Activated CD4-positive, alpha-beta T cell treated with anti-CD3 and anti-CD28 coated beads, Interleukin-10, Interleukin-2, amounts not matched to agents 100 ng/mL and 50 ng/mL, durations not matched to agents 16 hours and 8 hours (primary cell): ENCODE measurements at places on chromosomes 7 and 10.

- DNase-seq: no peak
Measured at GRCh38 chr10:80537086-80537735, 491 bp upstream of the SH2D4B start.

DNA sequence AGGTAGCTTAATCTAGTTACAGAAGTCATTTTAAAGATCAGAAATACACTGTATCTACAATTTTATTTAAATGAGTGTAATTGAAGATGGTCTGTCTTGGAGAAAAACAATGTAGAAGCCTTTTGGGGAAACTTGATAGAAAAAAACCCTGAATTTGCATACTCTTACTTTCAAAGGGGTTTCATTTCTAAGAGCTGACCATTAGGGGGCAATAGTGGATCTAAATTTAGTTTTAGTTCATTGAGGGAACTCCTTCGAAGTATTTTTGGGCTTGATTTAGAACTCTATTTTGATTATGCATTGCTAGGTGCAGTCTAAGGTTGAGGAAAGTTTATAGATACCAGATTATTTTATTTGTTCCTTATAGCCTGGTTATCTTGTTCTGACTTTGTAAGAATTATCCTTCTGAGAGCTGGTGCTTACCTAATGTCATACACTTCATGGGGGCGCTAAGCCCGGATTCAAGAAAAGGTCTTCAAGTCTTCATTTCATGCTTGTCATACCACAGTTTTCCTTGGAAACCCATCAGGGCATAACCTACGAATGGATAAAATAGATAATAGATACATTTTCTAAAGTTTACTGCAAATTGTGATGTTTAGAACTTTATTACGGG lies 69.1 kb upstream of the MXI1 start:
- peak; percentile 71 for DNase-seq

DNA sequence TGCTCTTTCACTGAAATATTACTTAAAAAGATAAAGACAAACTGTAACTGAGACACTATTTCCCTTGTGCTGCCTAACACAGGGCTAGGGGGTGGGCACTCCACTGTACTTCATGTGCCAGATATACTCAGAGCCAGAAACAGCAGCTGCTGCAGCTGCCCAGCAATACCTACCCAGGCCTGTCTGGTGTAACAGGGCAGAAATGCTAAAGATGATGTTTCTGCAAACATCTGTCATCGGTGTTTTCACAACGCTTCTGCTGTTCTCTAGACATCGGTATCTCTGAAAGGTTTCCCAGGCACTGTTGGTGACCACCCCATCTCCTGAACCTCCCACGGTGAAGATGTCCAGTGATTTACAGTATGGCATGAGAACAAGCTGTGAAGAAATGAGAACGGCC lies 42.7 kb downstream of the LAMB1 start:
- no peak for DNase-seq

DNA sequence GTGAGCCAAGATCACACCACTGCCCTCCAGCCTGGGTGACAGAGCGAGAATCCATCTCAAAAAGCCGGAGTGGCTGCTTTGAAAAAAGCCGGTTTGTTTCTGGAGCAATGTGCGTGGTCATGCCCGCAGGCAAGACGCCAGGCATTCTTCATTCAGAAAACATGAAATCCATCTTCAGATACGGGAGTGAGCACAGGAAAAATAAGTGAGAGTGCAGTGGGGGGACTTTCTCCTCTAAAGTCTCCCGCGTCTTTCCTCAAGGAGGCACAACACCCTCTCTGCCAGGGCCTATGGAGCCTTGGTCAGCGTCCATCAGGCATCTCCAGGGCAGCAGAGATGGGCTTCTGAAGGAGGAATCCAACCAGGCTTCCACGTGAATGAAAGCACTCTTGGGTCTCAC lies 62.3 kb upstream of the DGKI start:
- DNase-seq: no peak

GRCh38 chr7:69764147-69764546 lies 165.9 kb downstream of the AUTS2 start:
- no peak for DNase-seq

- no peak for DNase-seq
Measured at GRCh38 chr7:151978616-151979015, 22.4 kb downstream of the GALNTL5 start.

DNA sequence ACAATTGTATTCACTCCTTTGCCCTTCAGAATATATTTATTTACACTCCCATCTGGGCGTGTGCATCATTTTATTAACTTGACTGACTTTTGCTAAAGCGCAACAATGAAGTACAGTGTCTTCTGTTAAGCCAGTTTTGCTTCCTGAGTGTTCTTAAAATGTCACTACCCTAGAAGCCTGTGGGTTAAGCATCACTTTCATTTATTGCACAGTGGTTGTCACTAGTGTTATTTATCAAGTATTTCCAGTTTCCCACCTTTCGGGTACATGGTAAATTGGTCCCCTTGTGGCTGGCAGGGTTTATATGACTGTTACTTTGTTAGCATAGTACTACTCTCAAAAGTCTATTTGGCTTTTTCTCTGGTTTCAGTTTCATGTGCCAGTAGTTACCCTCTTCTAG lies 3.3 kb downstream of the HILPDA start:
- DNase-seq: peak; percentile 79
